ENCODE measurements at places on chromosomes 5 and 9.

- no peak for DNase-seq
Observed at GRCh38 chr9:117076571-117077290, 338.1 kb downstream of the ASTN2 start.

DNA sequence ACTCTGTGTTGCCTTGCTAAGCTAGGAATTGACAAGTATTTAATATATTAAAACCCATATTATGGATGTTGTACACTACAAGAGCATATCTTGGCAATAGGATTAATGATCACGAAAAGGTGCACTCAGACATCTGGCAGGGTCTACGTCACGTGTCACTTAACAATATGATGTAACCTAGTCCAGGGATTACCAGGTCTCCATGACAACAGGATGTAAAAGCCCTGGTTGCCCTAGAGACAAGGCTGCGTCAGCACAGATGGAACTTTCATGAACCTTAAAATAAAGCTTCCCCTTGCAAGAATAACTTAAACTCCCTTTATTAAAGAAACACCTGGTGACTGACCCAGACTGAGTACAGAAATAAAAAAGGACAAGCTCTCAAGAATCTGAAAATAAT lies 717.8 kb downstream of the CDH18 start:
- no peak for DNase-seq

DNA sequence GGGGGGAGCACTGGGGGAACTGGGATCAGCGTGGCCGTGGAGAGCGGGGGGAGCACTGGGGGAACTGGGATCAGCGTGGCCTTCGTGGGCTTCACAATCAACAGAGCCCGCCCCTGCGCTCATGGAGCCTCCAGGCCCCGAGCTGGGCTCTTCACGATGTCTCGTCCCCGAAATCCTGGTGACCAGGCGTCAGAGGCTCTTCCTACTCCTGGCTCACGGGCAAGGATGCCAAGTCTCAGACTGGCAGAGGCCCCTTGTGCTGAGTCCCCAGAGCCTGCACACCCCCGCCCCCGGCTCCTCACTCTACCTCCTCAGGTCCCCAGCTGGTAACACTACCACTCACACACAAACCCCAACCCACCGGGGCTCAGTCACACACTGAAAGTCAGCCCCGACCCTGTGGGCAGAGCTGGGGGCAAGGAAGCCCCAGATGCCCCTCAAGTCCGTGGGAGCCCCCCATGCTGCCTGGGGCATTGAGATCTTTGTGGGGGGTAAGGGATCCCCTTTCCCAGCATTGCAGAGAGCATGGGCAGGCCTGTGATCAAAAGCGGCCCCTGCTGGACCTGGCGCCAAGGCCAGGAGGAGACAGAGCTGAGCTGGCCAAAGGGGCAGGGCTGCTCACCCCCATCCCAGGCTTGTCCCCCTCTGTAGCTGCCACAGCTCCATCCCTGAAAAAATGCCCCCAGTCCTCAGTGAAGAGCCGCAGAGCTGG lies 26.7 kb downstream of the LHX3 start:
- DNase-seq = no peak

DNA sequence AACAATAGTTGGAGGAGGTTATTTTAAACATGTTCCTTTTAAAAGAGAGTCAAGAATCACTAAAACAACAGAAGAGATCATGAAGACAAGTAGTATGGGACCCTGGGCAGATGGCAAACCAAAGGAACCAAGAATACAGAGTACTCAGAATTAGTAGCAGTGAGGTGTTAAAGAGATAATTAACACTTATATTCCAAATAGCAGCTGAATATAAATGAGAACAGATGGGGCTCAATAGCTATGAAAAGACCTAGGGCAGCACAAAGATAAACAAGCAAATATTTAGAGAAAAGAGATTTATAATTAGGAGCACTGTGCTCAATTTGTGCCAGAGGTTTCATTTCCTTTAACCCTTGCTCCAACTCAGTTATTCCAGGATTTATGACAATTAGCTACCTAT lies 159.1 kb downstream of the FAM114A2 start:
- DNase-seq = no peak

DNA sequence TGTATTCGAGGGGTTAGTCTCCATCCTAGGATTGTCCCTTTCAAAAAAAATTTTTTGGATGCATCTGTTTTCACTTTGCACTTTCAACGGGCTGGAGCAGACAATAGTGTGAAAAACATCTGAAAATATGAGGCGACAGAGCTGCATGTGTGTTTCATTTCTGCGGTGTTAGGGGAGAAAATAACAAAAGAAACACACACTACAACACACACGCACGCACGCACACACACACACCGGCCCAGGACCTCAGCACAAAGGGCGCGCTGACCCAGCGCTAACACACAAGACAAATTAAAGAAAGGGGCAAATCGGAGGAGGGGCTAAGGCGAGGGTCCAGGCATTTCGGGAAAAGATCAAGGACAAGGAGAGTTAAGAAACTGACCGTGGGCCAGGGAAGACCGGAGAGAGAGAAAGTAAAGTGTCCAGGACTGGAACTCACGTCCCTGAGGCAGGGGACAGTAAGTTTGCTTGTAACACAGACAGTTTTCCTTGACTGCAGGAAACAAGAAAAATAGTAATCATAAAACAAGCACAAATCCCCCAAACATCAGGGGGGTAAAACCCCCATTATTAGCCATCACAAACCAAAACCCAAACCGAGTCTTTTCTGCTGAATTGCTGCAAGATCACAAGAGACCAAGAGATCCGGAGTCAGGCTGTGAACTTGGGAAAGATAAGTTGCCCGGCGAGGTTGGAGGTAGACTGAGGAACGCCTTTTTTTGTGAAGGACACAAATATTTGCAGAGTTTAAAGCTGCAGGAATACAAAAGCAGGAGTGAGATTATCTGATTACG lies 302.1 kb downstream of the PARP8 start:
- peak; percentile 11 for DNase-seq

- DNase-seq = no peak
Observed at GRCh38 chr5:140977003-140977402, 10.7 kb downstream of the PCDHAC2 start.

- DNase-seq = no peak
Observed at GRCh38 chr9:77588271-77588937, 59.7 kb downstream of the GNA14 start.

DNA sequence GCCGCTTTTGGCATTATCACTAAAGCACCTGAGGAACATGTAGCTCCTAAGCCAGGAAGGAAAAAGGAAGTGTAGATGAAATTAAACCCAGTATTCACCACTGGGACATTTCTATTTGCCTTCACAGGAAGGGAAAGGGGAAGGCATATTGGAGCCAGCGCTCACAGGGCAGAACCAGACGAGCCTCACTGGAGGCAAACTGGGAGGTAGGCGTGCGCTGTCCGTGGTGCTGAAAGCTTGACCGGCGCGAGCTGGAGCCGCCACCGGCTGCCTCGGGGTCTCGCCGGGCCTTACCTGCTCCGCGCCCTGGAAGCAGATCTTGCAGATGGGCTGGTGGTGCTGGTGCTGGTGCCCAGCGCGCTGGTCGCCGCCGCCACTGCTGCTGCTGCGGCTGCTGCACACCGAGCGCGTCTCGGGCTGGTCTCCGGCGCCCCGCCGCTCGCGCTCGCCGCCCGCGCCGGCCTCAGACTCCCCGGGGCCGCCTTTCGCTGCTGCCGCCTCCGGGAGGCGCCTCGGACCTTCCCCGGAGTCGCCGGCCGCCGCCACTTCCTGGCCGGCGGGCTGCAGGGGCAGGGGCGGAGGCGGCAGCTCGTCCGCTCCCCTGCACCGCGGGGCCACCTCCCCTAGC lies 732 bp downstream of the MARCHF11 start:
- DNase-seq = peak; percentile 94

- DNase-seq = no peak
Observed at GRCh38 chr5:56755036-56755555, 60.3 kb upstream of the MAP3K1 start.

- DNase-seq = no peak
Observed at GRCh38 chr5:21688655-21689054, 1164.5 kb downstream of the CDH12 start.

DNA sequence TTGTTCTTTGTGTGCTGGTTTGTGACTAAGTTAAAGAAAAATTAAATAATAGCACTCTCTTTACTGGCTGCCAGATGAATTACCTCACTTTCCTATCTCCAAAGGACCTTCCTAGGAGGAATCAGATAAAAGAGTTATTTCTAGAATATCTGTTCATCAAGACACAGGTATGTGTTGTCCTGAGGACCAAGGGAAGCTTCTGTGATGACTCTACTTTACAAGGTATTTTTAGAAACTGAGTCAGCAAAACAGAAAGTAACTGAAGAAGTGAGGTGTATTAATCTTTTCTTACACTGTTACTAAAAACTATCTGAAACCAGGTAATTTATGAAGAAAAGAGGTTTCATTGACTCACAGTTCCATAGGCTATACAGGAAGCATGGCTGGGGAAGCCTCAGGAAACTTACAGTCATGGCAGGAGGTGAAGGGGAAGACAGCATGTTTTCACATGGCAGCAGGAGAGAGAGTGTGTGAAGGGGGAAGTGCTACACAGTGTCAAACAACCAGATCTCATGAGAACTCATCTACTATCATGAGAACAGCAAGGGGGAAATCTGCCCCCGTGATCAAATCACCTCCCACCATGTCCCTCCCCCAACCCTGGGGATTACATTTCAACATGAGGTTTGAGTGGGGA lies 189.2 kb upstream of the DMAC1 start:
- DNase-seq = no peak

- DNase-seq = no peak
Observed at GRCh38 chr5:91020065-91020800, 362.9 kb downstream of the ARRDC3 start.

DNA sequence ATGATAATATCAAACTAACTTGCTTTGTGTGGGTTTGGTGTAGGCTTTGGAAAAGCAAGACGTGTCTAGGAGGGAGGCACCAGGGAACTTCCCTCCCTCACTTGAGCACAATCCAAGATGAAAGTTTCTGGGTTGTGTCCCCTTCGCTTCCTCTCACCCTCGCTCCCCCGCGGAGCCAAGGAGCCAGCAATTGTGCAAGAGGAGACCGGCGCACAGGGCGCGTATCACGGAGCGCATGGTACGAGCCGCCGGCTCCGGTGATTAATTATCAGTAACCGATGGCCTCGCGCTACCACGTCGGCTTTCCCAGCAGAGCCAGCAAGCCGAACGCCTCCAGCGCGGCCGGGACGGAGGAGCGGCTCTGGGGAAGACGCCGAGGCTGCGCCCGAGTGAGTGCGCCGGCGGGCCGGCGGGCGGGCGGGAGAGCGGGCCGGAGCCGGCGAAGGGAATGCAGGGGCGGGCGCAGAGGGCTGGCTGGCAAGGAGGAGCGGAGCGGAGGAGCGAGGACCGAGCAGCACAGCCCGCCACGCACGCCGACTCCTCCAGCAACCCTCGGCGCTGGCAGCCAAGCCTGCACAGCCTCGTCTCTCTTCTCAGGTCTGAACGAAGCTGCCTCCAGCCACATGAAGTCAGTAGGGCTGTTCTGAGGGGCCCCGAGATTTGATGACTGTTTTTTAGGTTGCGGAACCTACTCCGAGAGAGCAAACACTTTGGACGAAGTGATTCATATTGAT lies 143.6 kb downstream of the BNC2 start:
- peak; percentile 82 for DNase-seq

DNA sequence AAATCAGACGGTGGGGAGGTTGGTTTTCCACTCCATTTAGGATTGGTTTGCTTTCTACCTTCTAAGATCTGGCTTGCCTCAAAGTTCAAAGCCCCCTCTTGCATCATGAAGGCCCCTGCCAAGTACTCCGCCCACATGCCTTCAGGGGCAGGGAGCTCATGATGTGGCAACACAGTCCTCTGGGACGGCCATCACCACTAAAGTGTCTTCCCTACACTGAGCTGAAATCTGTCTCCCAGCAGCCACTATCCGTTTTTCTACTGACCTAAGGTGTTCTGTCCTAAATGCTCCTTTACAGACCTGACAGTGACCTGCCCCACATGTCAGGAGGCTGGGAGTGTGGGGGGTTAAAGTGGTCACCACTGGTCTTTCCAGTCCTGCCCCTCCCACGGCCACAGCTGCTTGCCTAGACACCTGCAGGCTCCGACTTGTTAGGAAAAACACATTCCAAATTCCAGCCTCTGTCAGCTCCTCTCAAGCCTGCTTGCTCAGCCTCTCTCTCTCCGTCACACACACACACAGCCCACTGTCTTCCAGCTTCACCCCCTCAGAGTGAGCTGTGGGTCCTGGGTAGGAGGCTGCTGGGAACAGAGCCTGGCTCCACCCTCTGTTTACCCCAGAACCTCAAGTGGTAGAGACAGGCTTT lies 44.9 kb downstream of the SHB start:
- no peak for DNase-seq

All from endothelial cell (in vitro differentiated cells).